ENCODE measurements at places on chromosomes 6 and 20.

- no peak for DNase-seq
Observed at GRCh38 chr6:26392932-26393636, 9.0 kb upstream of the BTN3A1 start.

DNA sequence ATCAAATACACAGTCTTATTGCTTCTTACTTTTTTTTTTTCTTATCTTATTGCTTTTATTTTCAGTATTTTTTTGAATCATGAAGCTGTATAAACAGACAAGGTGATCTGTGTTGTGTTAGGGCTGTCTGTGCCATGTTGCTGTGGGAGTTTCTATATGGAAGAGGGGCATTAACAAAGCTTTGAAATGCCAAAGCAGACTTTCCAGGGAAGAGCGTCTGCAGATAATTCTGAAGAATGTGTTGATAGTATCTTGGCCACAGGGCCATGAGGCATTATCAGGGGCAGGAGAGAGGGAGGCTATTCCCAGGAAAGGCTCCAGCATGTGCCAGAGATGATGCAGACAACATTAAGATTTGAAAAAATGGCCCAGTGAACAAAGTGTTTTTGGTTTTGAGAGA is 354.5 kb downstream of the UTRN start:
- DNase-seq = no peak

GRCh38 chr6:23213651-23214050 is 644.3 kb downstream of the HDGFL1 start:
- DNase-seq = no peak

GRCh38 chr6:161631676-161632194 is 357.9 kb upstream of the AGPAT4 start:
- no peak for DNase-seq

DNA sequence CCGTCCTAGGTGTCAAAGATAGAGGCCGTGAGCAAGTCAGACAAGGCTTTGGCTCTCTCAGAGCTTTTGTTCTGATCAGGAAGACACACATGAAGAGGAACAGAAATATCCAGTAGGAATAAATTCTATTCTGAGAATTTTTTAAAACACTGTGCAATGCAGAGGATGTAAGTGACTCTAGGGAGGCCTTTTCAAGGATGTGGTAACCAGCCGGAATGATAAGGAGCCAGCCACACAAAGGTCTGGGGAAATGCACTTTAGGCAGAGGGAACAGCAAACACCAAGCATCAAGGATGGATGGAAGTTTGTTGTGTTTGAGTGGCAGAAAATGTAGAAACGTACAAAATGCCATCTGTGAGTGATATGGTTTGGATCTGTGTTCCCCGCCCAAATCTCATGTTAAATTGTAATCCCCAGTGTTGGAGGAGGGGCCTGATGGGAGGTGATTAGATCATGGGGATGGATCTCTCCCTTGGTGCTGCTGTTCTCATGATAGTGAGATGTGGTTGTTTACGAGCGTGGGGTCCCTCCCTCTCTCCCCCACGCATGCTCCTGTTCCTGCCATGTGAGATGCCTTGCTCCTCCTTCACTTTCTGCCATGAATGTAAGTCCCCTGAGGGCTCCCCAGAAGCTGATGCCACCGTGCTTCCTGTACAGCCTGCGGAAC is 93.6 kb upstream of the CDYL start:
- no peak for DNase-seq

GRCh38 chr6:109411034-109411433 is 28.8 kb upstream of the CD164 start:
- no peak for DNase-seq

DNA sequence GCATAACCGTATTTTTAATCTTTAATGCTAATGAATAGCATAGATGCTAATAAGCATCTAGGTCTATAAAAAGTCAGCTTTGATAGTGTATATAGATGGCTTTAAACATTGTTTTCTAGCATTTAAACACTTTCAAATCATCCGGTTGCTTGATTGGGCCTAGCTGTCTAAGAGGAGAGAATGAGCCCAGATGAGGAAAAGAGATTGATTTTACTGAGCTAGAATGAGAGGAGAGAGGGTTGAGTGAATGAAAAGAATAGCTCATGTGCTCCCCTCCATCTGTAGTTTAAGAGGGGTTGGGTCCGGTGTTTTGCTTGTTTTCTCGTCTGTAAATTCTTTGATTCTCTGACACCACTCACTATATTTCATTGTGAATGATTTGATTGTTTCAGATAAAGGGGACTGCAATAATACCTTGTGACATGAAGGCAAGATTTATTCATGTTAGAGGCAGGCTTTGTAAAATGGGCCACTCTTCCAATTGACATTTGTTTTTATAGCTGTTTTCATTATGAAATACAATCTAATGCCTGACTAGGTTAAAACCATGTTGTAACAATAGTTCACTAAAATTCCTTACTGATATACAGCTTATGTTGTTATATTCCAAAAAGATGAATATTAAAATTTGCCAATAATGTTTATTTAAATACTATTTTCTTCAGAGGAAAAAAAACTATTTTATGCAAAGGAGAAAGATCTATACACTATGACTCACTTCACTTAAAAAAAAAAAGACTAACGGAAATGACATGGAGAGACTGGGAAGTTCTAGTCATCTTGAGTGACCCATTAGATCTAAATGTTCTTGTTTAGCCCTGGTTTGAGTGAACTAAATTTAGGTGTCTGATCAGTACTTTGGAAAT is 3.2 kb downstream of the PTPN1 start:
- DNase-seq = no peak

GRCh38 chr6:151317103-151317994 is 74.0 kb downstream of the ZBTB2 start:
- DNase-seq = no peak

- no peak for DNase-seq
Observed at GRCh38 chr6:87334683-87335082, 5.6 kb upstream of the GJB7 start.

GRCh38 chr6:135226537-135226936 is 45.4 kb downstream of the MYB start:
- no peak for DNase-seq

GRCh38 chr20:60804918-60805630 is 447.0 kb upstream of the CDH4 start:
- DNase-seq = no peak

DNA sequence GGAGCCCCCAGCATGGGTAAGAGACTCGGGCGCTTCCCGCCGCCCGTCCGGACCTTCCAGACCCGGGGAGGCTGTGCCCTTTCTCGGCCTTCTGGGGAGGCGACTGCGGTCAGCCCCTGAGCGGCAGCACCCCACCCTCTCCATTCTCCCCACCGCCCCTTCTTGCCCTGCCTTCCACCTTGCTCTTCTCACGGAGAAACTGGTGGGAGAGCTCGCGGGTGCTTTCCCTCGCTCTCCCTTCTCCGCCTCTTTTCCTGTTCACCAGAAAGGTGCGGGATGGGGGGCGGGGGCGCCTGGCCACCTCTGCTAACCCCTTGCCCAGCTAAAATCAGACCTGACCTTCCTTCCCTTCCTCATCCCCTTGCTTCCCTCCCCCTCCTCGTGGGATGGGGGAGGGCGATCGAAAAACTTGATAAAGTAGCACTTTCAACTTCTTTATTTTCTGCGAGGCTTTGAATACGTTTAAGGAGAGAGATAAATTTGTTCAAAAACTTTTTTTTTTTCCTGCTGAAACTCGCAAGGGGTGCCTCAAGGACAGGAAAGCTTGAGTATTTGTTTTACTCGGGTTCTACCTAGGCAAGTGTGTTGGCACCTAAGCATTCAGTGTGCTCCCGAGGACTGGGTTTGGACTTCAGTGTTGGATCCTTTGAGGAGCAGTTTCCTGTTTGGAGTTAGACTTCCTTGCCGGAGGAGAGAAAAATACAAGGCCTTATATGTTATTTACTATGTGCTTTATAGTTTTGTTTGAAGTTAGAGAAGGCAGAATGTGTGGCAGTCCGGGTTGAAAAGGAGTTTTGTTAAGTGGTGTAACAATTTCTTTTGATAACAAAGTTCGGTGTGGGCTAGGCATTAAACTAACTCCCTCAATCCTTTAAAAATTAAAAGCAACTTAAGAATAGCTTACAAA is 897 bp downstream of the CD2AP start:
- DNase-seq = no peak

DNA sequence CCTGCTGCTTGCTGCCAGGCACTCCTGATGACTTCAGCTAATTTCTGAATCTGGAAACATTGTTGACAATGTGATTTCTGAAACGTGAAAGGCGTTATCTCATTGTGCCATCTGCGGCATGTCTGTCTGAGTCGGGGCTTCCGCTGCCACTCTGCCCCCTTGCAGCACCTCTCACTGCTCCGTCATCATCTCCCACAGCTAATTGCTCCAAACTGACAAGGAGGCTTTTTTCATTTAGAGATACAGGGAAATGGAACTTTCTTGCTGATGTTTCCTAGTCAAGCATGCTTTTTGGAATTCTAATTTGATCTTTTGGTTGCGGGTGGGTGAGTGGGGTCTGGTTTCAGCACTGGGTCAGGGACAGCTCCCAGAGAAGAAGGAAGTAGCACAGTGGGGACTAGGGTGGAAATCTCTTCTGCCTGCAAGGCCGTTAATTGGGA is 233.5 kb downstream of the DHX35 start:
- DNase-seq = no peak

DNA sequence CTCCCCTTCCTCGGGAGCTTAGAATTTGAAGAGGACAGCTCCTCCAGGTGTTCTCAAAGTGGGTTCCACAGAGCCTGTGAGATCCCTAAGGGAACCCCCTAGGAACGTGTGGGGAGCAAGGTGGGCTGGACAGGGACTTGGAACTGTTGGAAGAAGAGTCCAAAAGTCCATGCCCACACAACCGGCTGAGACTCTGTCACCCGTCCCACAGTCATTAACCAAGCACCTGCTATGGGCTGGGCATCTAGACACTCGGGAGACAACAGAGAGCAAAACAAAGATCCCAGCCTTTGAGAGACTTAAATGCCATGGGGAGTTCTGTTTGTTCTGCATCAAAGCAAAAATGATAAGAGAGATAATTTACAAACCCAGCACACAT is 51.9 kb upstream of the SAYSD1 start:
- no peak for DNase-seq

- DNase-seq = peak; percentile 3
Observed at GRCh38 chr20:9912858-9913434, 74.1 kb upstream of the PAK5 start.

DNA sequence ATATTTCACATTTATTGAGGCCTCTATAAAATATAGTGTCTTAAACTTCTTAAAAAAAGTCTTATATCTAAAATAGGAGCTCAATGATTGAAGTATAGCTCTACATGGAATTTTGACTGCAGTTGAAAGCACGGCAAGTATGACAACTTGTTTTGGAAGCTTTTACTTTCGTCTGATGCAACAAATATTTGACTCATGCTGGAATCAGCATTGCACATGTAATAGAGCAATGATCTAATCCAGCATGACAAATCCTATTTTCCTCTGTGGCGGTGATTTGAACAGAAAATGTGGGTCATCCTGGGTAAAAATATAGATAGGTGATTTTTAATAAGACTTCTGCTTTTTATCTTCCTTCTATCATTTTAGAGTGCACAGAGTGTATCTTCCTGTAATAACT is 111.6 kb downstream of the TINAG start:
- DNase-seq = no peak

- no peak for DNase-seq
Observed at GRCh38 chr6:139597087-139597763, 222.8 kb upstream of the CITED2 start.

GRCh38 chr6:111486921-111487320 is 3.9 kb upstream of the REV3L start:
- no peak for DNase-seq

- no peak for DNase-seq
Observed at GRCh38 chr6:16948396-16948795, 153.5 kb upstream of the STMND1 start.

DNA sequence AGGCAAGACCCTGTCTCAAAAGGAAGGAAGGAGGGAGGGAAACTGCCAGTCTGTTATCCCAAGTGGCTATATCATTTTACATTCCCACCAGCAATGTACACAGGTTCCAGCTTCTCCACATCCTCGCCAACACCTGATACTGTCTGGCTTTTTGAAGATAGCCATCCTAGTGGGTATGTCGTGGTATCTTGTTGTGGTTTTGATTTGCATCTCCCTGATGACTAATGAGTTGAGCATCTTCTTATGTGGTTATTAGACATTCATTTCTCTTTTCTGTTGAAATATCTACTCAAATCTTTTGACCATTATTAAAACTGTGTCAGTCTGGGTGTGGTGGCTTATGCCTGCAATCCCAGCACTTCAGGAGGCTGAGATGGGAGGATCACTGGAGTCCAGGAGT is 47.9 kb upstream of the ARID1B start:
- no peak for DNase-seq

DNA sequence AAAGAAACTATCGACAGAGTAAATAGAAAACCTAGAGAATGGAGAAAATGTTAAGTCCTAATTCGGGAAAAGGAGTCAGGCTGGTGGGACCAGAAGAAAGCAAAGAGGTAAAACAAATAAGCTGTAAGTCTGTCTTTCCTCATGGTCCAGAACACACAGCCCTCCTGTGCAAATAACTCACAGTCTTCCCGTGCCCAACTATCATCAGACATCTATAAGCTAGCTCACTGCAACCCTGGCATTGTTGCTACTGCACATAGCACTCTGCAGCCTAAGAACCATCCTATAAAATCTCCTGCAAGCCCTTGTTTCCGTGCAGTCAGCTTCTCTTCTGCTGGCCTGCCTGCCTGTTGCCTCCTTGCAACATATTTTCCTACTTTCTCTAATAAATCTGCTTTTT is 17.4 kb downstream of the HLA-DRA start:
- DNase-seq = no peak

DNA sequence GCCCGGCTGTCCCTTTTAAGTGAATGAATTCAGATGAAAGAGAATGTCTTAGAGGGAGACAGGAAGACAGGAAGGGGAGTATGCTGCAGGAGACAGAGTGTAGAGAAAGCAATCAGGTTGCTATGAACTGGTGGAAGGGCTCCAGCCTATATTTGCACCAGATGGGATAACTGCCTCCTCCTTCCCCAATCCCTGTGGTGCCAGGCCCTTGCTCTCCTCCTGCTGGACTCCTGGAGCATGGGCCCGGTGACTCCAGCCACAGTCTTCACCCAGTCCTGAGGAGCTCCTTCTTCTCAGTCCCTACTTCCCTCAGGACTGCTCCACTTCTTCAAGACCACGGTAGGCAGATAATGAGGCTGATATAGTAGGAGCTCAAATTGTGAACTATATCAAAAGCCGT is 91.8 kb downstream of the TMEM200A start:
- DNase-seq = no peak
